AG09319 (cell line): ENCODE measurements at places on chromosomes 11 and 22.

DNA sequence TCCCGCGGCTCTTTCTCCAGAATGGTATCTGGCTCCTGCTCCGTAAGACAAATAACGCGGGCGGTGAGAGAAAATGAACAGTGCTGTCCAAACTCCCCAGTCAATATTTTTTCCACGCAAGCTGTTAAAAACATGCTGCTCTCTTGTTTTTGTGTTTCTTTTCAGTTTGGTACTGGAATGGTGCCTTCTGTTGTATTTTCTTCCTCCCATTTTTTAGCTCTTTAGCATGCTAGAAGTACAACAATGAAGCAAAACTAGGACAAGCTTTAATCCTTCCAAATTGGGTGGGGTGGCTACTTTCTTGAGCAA lies 599 bp upstream of the PPP2R1B start:
- no peak for DNase-seq

DNA sequence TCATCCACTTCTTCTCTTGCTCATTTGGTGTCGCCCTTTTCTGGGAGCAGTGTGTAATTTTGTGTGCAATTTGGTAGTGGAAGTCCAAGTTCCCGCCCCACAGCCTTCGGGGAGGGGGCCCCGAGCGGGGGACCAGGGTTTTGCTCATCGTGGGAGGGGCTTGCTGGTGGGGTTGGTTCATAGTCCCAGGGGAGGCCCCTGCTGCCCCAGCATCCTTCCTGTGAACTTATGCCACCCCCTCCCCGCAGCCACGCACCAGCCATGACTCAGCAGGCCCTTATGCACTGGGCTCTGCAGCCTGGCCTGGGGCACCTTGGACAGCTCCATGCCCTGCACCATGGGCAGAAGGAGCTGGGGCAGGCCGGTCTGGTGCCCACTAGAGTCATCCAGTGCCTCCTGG lies 1183.6 kb downstream of the BRD1 start:
- no peak for DNase-seq

GRCh38 chr11:119721129-119722120 lies 7.6 kb downstream of the NECTIN1 start:
- no peak for DNase-seq

DNA sequence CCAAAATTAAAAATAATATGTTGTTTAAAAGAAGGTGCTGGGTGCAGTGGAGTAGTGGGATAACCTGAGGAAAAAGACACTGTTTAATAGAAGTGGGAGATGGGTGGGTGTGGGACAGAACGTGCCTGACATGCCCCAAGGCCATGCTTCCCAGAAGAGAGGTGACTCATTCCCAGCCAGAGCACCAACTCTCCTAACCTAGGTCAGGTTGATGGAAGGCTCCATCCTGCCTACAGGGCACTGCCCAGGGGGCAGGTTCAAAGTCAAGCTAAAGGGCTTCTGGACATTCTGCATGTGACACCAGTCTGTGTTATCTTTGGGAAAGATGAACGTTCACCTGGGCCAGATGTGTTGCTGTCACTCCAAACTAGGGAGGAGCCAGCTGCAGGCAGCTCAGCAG lies 453.1 kb downstream of the SOX6 start:
- DNase-seq, result no peak

GRCh38 chr22:49756676-49757075 lies 71.0 kb downstream of the BRD1 start:
- DNase-seq, result no peak

- DNase-seq, result no peak
Measured at GRCh38 chr11:10526974-10527918, 13.7 kb downstream of the RNF141 start.

DNA sequence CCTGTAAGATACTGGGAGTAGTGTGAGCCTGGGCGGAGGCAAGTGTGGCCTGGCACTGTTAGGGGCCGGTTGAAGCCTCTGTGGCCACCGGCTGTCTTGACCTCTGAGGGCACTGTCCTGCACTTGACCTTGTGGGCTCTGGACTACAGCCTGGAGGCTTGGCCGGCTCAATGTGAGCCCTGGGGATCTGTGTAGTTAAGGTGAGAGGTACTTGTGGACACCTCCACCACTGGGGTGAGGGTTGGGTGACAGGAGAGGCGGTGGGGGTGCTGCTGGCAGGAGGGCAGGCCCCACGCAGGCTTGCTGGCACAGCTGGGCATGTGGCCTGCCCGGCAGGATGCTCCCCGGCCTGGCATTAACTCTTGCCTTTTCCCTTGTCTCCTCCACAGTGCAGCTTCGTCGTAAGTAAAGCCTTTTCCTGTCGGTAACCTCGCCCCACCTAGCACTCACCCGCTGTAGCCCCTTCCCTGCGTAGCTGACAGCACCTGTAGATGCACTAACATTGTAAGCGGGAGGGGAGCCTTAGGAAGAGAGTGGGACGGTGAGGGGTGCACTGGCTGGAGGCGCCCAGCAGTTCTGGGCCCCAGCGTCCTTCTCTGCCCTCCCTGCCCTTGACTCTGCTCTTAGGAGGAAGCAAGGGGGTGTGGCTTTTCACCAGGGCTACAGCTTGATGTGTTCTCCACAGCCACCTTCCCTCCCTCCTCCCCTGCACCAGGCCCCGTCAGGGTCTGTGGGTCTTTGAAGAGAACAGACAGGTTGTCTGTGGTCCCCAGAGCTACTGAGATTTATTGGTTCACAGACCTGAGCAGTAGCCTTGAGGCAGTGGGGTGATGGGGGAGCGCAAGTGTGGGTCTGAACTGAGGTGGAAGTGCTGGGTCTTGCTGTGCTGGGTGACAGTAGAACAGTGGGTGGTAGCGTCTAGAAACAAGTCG lies 17.6 kb downstream of the INCENP start:
- DNase-seq, result no peak

GRCh38 chr22:28029201-28029948 lies 110.3 kb upstream of the PITPNB start:
- no peak for DNase-seq

GRCh38 chr11:75236062-75236461 lies 4.5 kb upstream of the TPBGL start:
- DNase-seq, result no peak

- DNase-seq, result no peak
Measured at GRCh38 chr11:63564056-63564774, 1.0 kb upstream of the PLAAT2 start.

DNA sequence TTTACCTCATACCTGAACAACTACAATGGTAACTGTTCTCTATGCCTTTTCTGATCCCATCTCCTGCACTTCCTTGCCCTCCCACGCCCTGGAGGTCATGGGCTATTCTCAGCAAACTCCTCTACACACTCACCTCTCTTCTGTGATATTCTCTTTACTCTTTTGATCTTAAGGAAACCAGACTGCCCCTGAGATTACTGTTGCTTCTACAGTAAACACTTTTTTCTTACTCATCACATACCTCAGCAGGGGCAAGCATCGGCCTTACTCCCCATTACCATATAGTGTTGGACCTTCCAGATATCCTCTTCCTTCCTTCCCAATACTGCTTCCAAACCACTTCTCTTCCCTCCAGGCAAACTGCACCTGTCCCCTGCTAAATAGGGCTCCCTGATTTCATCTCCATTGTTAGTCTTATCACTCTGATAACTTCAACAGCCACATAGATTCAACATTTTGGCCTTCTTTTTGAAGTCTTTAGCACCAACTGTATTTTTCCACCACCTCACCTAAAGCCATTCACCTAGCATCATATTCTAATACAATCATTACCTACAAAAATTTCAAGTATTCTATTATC lies 141.2 kb downstream of the RBFOX2 start:
- no peak for DNase-seq

GRCh38 chr22:47759909-47760308 lies 997.5 kb downstream of the TBC1D22A start:
- DNase-seq, result no peak
